ENCODE measurements at places on chromosomes 7 and 10.

GRCh38 chr10:7260412-7260900 is 150.4 kb downstream of the SFMBT2 start:
- peak; percentile 85 for DNase-seq

- no peak for DNase-seq
Observed at GRCh38 chr10:45199205-45199740, 116.1 kb downstream of the OR13A1 start.

DNA sequence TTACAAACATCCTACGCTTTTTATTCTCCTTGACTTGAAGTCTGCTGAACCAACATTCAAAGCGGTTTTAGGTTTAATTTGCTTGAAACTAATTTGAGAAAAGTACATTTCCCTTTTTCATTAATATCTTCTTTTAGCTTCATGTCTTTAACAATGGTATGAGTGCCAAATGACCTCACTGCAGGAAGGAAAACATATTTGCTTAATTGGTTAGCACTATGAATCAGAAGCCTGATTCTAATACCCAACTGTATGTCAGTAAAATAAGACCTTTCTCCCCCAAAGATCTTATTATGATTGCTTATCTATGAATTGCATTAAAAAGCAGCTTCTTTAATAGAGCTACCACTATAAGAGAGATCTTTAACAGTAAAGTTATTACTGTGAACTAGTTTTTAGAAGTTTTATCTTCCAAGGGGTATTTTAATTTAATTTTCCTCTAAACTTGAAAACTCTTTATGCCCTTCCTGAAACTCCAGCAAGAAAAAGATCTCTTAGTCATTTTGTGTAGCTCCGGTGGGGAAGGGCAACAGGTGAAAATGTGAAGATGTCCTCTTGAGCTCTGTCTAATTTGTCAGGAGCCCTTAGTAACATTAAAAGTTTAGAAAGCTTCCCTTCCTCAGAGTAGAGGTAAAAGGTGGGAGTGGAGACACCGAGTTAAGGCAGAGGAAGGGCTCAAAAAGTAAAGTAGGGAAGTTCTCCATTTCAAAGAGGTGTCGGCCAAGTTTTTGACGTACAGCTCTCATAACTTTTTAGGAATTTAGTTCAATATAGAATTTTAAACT is 6.1 kb downstream of the COL1A2 start:
- DNase-seq, result no peak

DNA sequence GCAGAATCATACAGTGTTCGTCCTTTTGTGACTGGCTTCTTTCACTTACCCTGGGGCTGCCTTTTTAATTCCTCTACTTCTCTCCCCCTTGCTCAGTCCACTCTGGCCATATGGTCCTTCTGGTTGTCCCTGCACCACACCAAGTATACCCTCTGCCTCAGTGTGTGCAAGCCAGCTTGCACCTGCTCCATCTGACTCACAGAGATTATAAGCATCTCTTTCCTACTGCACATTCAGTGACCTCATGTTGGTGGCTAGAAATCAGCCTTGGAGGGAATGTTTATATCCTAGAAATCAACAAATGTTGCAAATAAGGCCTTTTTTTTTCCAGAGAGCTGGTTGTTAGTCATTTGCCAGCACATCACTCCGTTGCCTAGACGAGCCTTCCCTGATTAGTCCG is 67.5 kb upstream of the C10orf90 start:
- no peak for DNase-seq

GRCh38 chr10:101748496-101748895 is 27.4 kb downstream of the FGF8 start:
- no peak for DNase-seq
